Chondrocyte (in vitro differentiated cells): ENCODE measurements at places on chromosomes 11 and 22. TPM values are rescaled to one million over a fixed set of nuclear protein-coding genes. Genes with fewer than 3 reads are reported as not detected.

The EI24 gene
- total RNA-seq, result 88.6 to 95.0 TPM (median 91.1 TPM) in 3 replicates

The MRPL23 gene
- 22.8 to 33.0 TPM (median 29.8 TPM) in 3 replicates for total RNA-seq

The CRYBA4 gene
- not detected in 3 replicates for total RNA-seq

The IFITM1 gene
- 1.0 to 3.3 TPM (median 1.6 TPM) in 3 replicates for total RNA-seq

The IGLL5 gene
- total RNA-seq, result not detected in 3 replicates

The OR5A1 gene
- not detected in 3 replicates for total RNA-seq

The TPBGL gene
- total RNA-seq, result 0.24 to 0.82 TPM (median 0.74 TPM) in 3 replicates

The LRRC4C gene
- total RNA-seq, result 0.72 to 1.2 TPM (median 0.72 TPM) in 3 replicates

The DEUP1 gene
- 0.15 TPM in 1 of 3 replicates, not detected in the others for total RNA-seq

The PHOX2A gene
- total RNA-seq, result not detected in 3 replicates

The ADM gene
- total RNA-seq, result 33.0 to 53.8 TPM (median 49.2 TPM) in 3 replicates

The IGF2 gene
- total RNA-seq, result 107 to 716 TPM (median 110 TPM) in 3 replicates

The NOL12 gene
- total RNA-seq, result 12.1 to 18.7 TPM (median 12.8 TPM) in 3 replicates

The PATE3 gene
- not detected in 3 replicates for total RNA-seq

The TTC17 gene
- 53.4 to 65.8 TPM (median 53.8 TPM) in 3 replicates for total RNA-seq

The ZC3H12C gene
- 8.9 to 10.2 TPM (median 10.1 TPM) in 3 replicates for total RNA-seq

The C1QTNF4 gene
- 0.40 to 0.41 TPM in 2 of 3 replicates, not detected in the other for total RNA-seq

The CCDC89 gene
- total RNA-seq, result 0.26 to 0.30 TPM (median 0.29 TPM) in 3 replicates

The SLC22A25 gene
- total RNA-seq, result not detected in 3 replicates

The GAL gene
- 0.74 to 1.9 TPM (median 0.90 TPM) in 3 replicates for total RNA-seq

The PLET1 gene
- total RNA-seq, result not detected in 3 replicates

The SMTNL1 gene
- not detected in 3 replicates for total RNA-seq

The SPTBN2 gene
- 13.2 to 18.6 TPM (median 15.7 TPM) in 3 replicates for total RNA-seq

The TSGA10IP gene
- not detected in 3 replicates for total RNA-seq

The C11orf54 gene
- total RNA-seq, result 11.6 to 20.5 TPM (median 13.3 TPM) in 3 replicates

The HEPN1 gene
- total RNA-seq, result not detected in 3 replicates

The SLC25A45 gene
- total RNA-seq, result 11.7 to 14.4 TPM (median 13.1 TPM) in 3 replicates

The TCN1 gene
- not detected in 3 replicates for total RNA-seq

The LRRC55 gene
- total RNA-seq, result not detected in 3 replicates

The OR6Q1 gene
- not detected in 3 replicates for total RNA-seq

The C11orf21 gene
- not detected in 3 replicates for total RNA-seq

The PATE2 gene
- not detected in 3 replicates for total RNA-seq

The MISFA gene
- total RNA-seq, result 2.2 to 4.6 TPM (median 4.1 TPM) in 3 replicates
